Thoracic aorta (tissue), 2 donors: ENCODE measurements at places on chromosomes 3 and 15.

- DNase-seq: no peak
These were observed 106.2 kb downstream of the IQSEC1 start for GRCh38 chr3:12966847-12967605.

DNA sequence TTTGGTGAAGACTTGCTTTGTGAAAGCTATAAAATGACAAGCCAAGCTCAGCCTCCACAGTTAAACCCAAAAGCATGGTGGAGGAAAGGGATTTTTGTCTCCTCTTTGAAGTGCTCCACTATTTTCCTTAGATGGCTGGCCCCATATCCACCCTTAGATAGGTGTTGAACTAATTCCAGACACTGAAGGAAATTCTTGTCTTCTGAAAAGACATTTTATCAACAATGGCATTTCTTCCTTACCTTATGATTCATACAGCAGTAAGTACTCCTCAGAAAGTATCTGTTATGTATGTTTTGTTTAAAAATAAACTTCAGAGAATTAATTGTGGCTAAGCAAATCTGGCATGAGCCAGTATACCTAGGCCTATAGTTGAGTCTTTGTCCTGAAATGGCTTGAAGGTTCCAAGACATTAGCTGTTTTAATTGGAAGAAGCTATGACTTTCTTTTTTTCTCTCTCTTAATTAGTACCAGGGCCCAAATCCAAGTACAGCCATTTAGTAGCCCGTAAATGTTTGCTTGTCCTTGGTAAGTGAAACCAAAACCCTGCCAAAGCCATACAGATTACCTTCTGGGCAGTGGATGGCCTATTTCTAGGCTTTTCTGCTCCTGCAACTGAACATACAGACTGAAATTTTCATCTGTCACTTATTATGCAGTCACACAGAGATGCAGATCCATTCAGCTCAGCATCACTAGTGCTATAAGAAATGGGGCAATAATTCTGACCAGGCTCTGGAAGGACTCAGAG is 5.1 kb upstream of the BFSP2 start:
- DNase-seq: no peak

GRCh38 chr3:156811089-156811862 is 14.9 kb upstream of the LEKR1 start:
- no peak for DNase-seq

DNA sequence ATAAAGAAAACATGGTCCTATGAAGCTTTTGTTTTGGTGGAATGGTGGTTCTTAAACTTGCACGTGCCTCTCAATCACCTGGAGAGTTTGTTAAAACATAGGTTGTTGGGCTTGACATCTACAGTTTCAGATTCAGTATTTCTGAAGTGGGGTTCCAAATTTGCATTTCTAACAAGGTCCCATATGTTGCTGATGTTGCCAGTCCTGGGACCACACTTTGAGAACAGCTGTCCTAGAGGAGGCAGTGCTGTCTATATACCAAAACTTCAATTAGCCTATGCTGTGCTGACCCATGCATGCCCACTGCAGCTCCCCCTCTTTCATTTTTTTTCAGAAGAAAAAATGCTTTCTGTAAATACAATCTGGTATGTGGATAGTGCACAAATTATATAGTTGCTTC is 31.3 kb downstream of the ALCAM start:
- DNase-seq: no peak

DNA sequence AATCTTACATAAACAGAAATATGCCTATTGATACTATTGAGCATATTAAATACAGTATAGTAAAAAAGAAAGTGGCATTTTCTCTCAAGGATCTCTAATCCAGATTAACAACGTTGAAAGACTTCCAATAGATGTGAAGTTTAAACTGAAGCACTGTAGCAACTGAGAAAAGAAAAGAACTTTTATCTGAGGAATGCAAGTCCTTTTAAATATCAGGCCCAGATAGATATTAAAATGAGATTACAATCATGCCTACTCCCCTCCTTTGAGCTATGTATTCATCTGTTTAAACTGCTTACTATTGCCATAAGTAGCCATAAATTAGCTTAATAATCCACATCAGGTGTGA is 102.3 kb downstream of the TFDP2 start:
- DNase-seq: no peak

GRCh38 chr15:29170521-29170920 is 99.1 kb downstream of the NSMCE3 start:
- DNase-seq: no peak

GRCh38 chr15:52440414-52440813 is 88.3 kb downstream of the MYO5A start:
- no peak for DNase-seq

DNA sequence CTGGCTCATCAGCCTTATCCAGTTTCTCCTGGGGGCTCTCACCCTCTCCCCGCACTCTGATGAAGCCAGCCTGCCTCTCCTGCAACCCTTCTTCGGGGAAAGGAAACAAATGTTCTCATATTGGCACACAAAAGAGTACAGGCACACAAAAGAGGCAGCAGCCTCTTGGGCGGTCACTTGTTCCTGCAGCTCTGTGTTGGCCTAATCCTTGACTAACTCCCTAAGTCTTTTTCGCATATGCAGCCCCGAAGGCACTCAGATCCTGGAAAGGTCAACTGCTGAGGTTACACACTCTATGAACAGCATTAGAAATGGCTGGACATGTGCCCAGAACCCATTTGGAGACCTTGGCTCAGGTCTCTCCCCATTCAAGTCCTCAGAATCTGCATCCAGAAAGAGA is 7.4 kb upstream of the CAMP start:
- no peak for DNase-seq

DNA sequence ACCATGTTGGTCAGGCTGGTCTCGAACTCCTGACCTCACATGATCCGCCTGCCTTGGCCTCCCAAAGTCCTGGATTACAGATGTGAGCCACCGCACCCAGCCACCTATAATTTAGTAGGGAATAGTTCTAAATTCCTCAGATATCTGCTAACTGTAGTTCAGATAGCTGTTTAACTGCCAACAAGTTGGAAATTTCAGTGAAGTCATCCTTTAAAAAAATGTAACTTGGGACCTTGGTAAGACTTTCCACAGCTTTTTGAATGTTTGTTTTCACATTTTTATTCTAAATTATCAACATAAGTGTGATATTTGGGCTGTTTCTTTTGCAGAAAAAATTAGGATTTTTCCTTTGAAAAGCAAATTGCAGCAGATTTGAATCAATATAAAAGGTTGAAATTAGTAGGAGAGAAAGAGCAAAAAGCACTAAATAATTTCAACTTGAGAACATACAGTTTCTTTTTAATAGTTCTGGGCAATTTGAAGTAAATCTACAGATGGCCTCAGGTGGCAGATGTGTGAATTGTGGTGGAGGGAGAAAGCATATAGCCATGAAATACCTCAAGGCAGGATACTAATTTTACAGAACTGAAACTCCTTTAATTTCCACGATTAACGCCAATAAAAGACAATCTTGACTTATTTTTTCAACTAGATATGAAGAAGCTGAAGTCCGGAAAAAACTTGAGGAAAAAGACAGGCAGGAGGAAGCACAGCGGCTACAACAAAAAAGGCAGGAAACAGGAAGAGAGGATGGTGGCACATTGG is 34.3 kb downstream of the USP8 start:
- DNase-seq: no peak

GRCh38 chr15:50067254-50067653 is 51.8 kb downstream of the ATP8B4 start:
- DNase-seq: no peak

GRCh38 chr3:49924683-49925082 is 4.9 kb downstream of the MON1A start:
- DNase-seq: no peak

- DNase-seq: peak; percentile 24
These were observed 11.5 kb upstream of the LMCD1 start for GRCh38 chr3:8490079-8490552.

DNA sequence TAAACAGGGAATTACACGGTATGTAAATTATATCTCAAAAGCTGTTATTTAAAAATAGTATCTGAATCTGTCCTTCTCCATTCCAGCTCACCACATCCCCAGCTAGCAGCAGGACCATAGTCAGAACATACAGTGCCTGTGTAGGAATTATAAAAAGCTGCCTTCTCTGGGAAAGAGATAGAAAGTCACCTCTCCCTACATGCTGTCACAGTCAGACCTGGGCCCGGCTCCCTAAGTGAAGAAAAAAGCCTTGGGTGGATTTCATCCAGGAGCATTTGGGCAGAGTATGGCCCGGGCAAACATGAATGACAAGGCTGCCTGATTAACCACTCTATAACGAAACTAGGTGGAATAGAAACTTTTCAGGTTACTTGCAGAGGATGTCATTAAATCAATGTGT is 144.1 kb downstream of the CNTN3 start:
- no peak for DNase-seq

DNA sequence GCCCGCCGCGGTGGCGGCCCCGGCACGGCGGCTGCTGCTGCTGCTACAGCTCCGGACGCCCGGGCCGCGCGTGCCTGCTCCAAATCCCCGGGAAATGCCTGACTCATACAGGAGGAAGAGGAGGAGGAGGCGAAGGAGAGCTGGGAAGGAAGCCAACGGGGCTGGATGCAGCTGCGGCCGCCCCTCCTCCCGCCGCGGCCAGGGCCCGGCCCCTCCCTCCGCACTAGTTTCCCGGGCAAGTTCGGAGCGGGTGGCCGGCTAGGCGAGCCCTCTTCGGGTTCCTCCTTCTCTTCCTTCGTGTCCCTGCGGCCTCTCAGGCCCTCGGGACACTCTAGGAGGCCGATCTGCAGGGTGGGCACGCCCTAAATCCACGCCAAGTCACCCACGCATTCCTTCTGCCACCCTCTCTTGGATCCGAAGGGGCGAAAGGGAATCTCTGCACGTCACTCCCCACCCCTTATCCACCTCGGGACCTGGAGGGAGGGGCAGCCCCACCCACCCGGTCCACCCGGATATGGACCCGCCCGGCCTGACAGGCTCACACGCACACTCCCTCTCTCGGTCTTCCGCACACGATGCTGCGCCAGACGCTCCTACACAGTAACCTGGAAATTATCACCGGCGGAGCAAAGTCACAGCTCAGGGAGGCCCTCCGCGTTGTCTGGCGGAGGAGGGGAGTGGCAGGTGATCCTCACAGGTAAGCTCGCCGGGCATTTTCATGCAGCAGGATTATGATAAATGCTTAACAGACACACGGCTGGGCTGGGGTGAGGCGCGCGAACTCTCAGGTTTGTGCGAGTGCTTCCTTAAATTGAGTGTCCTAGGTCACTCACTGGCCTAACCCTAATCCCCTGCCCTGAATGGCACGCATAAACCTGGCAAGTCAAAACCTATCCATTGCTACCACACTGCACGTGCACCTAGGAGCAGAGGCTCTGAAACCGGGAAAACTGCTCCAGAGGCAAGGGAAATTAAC is at the start of the genes OSBPL10 and ZNF860:
Gene OSBPL10 (minus strand): TSS at position 57 of the 976 bp plus-strand sequence. CDS start 83 bp downstream, outside the sequence.
Gene ZNF860 (plus strand): TSS at position 545 of the 976 bp plus-strand sequence. CDS start 7,330 bp downstream, outside the sequence.
- peak; percentile 67 for DNase-seq

GRCh38 chr3:45881078-45882022 is 5.0 kb upstream of the CCR9 start:
- DNase-seq: no peak

GRCh38 chr15:79919749-79920511 is 23.1 kb upstream of the MTHFS start:
- DNase-seq: no peak

- no peak for DNase-seq
These were observed 69.6 kb upstream of the ATP13A3 start for GRCh38 chr3:194556086-194557056.

GRCh38 chr15:59702351-59702750 is 13.2 kb upstream of the BNIP2 start:
- no peak for DNase-seq

DNA sequence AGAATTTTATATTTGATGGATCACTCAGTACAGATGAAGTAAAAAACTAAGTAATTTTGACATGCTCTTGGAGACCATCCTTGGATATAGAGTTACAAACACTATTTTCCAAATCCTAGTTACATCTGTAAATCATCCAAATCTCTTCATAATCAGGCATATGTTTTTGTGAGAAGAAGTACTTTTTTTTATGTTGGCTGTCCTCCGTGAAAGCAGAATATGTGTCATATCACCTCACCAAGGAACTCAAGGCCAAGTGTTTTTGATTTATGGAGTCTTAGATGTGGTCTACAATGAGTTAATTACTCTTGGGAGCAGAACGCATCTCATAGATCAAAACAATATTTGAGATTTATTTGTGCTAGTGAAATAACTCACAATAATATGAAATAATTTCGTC is 416.5 kb upstream of the TGFBR2 start:
- no peak for DNase-seq

DNA sequence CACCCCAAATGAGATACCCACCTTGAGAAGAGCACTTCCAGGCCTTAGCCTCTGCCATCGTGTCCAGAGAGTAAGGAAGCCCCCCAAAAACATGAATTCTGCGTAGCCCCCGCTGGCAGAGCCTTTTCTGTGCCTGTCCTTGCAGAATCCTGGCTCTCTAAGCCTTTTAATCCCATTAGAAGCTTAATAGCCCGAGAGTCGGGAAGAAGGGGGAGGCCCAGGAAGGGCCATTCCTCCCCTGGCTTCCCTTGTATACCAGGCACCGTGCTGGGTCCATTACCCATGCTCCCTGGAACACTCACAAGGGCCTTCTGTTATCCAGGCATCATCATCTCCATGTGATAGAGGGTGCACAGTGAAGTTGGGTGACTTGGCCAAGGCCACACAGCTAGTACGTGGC is 7.1 kb downstream of the SPTBN5 start:
- no peak for DNase-seq

DNA sequence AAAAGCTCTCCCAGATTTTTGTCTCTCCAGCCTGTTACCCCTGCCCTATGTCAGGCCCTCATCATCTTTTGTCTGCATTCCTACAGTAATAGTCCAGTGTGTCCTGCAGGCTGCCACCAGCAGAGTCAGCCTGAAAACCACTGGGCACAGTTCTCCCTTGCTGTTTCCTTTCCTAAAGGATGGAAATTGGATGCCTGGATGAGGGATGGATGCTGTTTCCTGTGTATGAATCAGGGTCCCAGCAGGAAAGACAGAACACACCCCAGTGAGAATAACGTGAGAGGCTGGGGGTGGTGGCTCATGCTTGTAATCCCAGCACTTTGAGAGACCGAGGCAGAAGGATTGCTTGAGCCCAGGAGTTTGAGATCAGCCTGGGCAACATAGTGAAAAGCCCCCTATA is 3.3 kb upstream of the SNX33 start:
- DNase-seq: no peak

- no peak for DNase-seq
These were observed 174.9 kb upstream of the TOPAZ1 start for GRCh38 chr3:44066806-44067205.

- no peak for DNase-seq
These were observed 96.0 kb upstream of the TSC22D2 start for GRCh38 chr3:150312018-150312657.

- no peak for DNase-seq
These were observed 14.4 kb upstream of the GPR156 start for GRCh38 chr3:120299403-120299802.

GRCh38 chr15:100690032-100690794 is 87.8 kb downstream of the ASB7 start:
- no peak for DNase-seq

DNA sequence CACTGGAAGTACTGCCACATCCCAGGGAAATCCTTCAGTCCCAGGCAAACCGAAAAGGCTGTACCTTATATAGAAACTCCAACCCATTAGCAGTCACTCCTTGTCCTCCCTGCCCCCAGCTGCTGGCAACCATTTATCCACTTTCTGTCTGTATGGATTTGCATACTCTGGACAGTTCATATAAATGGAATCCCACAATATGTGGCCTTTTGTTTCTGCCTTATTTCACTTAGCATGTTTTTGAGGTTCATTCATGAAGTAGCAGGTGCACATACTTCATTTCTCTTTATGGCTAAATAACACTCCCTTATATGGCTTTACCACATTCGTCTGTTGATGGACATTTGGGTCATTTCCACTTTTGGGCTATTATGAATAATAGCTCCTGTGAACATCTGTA is 51.6 kb upstream of the CMTM8 start:
- no peak for DNase-seq
